Mucosa of gallbladder (tissue), 1 donor: ENCODE measurements at places on chromosomes 3 and 15. TPM values are rescaled to one million over a fixed set of nuclear protein-coding genes. Genes with fewer than 3 reads are reported as not detected.
A peak's percentile ranks its signal among the peaks of the same experiment; 100 is the strongest.

DNA sequence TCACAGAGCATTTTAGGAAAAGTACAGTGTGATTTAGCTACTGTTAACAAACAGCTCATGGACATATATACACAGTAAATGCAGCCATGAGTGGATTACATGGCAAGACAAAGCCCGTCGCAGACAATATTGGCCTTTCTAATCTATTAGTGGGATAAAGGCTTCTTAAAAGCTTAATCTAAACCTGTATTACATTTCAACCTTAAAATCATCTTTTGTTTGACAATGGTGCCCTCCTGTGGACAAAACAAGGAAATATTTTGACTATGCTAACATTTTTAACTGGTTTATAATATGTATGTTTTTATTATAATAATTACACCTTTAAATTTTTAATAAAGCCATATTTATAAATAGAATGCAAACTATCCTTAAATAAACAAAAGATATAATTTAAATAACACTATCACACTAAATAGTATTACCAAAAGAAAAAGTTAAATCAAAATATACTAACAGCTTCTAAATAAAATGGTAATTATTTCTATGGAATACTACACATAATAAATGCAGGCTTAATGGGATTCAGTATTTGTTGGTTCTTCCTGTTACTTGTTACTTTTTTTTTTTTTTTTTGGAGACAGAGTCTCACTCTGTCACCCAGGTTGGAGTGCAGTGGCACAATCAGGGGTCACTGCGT lies 38.6 kb downstream of the TAFA4 start:
- DNase-seq, result no peak

- DNase-seq, result no peak
Measured at GRCh38 chr3:13124631-13125030, 51.4 kb upstream of the IQSEC1 start.

DNA sequence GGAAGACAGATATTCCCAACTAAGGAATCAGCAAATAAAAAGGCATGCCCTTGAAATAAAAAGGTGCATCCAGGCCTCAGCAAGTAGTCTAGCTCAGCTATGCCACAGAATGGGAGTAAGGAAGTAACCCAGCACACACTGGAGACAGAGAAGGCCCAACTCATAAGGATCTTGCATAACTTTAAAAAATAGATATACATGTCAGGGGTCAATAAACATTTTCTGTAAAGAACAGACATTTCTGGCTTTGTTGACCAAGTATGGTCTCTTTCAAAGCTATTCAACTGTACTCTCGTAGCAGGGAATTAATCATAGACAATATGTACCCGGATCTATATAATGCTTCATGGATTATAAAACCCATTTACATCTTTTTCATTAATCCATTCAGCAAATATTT lies 449.3 kb downstream of the TAFA4 start:
- no peak for DNase-seq

DNA sequence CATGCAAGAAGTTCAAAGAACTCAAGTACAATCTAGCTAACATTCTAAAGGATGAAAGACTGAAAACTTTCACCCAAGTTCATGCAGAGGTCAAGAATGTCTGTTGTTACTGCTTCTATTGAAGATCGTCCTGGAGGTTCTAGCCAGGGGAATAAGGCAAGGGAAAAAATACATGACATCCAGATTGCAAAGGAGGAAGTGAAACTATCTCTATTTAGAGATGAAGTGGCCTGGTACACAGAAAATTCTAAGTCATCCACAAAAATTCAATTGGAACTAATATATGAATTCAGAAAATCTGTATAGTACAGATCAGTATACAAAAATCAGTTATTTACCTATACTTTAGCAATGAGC lies 693.0 kb downstream of the NR2F2 start:
- no peak for DNase-seq

DNA sequence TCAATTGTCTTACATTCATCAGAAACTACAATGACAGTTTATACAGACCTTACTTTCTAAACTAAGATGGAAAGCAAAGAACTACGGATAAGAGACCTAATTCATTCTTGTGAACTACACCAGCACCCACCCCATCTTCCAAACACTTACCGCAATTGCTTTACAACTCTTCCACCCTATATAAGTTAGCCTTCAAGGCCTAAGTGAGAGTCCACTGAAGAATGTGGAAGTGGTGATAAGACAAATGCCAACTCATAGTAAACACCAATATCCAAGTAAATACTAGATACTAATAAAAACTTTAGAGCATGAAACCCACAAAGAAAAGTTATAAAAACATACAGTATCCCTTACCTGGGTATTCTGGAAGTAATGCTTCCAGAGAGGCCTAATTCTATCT lies 13.6 kb downstream of the ARF4 start:
- DNase-seq, result no peak

- no peak for DNase-seq
Measured at GRCh38 chr15:27843146-27843545, 256.0 kb downstream of the OCA2 start.

DNA sequence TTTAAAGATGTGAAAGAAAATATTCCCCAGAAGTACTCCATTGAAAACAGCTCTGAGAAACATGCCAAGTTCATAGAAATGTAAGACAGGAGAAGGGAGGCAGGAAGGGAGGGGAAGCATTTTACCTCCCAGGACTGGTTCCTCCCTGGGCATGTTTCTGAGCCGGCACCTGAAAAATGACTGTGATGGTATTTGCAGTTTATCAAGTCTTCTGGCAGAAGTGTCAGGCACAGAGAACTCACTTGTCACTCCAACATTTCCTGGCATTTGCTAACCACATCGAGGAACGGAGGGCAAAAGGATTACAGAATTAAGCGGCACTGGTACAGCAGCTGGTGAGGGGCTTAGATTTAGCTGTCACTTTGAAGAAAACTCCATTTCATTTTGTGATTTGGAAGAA lies 1054.0 kb downstream of the TUSC7 start:
- DNase-seq, result no peak

- DNase-seq, result peak; percentile 71
Measured at GRCh38 chr15:40320931-40321371, 2.5 kb upstream of the INAFM2 start.

DNA sequence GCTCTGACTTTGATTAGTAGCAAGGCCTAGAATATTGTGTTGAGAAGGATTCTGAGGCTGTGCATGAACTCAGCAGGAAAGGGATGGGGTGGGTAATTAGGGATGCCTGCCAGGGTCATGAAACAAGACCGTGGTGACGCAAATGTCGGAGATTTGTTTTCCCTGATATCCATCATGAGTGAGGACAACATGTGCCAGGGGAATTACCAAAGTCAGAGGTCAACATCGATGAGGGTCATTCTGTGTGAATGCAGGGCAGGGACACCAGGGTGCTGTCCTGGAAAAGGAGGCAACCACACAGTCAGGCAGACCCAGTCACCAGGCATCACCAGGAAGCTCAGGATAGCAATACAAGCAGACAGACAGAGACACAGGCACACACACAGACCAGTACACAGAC lies 52.2 kb downstream of the SLCO2A1 start:
- DNase-seq, result no peak

DNA sequence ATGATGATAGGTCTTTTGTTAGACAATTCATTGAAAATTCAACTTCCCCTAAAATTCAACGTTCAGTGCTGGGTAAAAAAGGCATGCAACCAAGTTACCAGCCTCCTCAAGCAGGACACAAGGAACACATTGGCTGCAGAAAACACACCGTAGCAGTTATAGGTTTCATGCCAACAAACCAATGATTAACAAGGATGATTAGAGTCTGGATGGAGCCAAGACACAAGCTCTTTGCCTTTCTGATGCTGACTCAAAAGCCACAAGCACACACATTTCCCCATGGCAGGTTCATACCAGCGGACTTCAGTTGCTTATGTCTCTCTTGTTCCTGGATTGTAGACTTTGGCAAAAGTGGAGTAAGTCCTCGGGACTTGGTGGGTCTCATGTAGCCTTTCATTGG lies 105.8 kb downstream of the DHX30 start:
- DNase-seq, result peak; percentile 33

GRCh38 chr15:74622758-74623157 lies 7.1 kb downstream of the CLK3 start:
- DNase-seq, result no peak

GRCh38 chr3:54986294-54986693 lies 58.4 kb upstream of the LRTM1 start:
- DNase-seq, result no peak

- DNase-seq, result peak; percentile 68
Measured at GRCh38 chr3:50542177-50543034, 25.1 kb downstream of the C3orf18 start.

GRCh38 chr3:71050538-71051258 lies 532.8 kb downstream of the FOXP1 start:
- no peak for DNase-seq

The GNAT1 gene
- not detected for total RNA-seq

The BOC gene
- total RNA-seq, result 20.5 TPM

The PHLDB2 gene
- 36.4 TPM for total RNA-seq

The CCRL2 gene
- total RNA-seq, result 9.1 TPM

The DPPA4 gene
- 0.86 TPM for total RNA-seq

The OIP5 gene
- 1.8 TPM for total RNA-seq
